ENCODE measurements at places on chromosomes 7 and 10.

- DNase-seq: no peak
Observed at GRCh38 chr10:53978301-53978700, 822.7 kb downstream of the PCDH15 start.

DNA sequence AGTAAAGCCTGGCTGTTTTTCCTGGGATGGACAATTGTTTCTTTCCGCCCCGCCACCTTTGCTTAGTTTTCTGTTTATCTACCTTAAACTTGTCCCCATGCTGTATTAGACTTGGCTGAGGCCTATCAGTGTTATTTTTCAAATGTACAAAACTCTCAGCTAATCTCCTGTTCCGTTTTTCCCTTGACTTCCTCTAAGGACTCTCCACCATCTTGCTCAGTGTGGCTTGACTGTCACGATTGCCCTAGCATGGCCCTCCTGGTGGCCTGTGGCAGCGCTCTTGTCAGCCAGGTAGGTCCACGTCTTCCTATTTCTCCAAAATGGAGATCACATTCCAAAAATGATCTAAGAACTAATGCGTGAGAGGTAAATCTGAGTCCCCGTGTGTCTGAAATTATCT, 36.7 kb downstream of the BAIAP2L1 start:
- DNase-seq: no peak

- no peak for DNase-seq
Observed at GRCh38 chr10:90224791-90225566, 523.6 kb downstream of the KIF20B start.

DNA sequence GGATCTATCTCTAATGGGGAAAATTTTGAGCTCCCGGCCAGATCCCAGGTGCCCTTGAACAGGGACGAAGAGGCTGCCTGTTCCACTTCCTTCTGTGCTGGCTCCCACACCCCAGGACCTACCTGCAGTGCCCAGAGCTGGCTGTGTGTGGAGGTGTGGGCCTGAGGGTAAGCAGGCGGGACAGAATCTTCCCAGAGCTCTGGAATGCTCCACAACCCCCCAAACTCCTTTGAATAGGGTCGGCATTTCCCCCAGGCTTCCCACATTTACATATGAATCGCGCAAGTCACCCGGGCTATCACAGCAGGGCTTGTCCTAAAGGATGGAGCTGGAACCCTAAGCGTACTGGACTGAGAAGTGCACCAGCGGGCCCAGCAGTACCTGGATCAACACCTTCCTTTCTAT, 95.9 kb downstream of the DNMBP start:
- DNase-seq: no peak

DNA sequence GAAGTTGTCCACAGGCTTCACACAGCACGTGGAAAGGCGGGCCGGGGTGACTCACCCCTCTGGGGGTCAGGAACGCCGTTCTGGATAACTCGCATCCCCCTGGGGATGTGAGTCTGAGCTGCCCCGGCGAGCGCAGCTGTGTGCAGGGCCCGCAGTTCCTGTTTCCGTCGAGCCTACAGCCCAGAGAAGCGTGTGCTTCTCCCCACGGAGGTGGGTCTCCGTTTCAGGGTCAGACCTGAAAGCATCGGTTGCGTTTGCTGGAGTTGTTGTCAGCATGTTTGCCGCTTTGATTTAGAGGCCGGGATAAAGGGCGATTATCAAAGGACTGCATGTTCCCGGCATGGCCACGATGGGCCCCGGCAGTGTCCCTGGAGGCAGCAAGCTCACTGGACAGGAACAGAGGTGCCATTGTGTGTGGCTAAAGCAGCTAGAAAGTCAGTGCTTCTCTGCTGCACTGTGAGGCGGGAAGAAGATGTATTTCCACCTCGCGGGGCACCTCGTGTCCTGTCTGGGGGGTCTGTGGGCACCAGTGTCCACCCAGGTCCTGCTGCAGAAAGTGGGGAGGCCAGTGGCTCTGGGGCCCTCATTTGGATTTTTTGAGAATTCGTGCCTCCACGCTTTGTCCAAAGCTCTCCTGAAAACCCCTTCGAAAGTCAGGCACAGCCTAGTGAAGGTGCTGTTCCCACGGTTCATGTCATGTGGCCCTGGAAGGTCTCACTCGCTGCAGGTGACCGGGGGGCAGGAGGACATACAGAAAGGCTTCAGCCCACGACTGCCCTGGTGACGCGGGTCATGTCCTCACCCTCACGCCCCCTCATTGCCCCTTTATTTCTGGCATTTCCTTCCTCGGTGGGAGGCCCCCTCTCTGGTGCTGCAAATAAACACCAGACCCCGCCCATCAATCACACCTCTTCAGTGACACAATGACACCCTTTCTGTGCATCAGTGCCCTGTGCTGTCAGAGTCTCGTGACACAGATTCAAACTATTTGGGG, 27.4 kb upstream of the GDI2 start:
- DNase-seq: peak; percentile 86

DNA sequence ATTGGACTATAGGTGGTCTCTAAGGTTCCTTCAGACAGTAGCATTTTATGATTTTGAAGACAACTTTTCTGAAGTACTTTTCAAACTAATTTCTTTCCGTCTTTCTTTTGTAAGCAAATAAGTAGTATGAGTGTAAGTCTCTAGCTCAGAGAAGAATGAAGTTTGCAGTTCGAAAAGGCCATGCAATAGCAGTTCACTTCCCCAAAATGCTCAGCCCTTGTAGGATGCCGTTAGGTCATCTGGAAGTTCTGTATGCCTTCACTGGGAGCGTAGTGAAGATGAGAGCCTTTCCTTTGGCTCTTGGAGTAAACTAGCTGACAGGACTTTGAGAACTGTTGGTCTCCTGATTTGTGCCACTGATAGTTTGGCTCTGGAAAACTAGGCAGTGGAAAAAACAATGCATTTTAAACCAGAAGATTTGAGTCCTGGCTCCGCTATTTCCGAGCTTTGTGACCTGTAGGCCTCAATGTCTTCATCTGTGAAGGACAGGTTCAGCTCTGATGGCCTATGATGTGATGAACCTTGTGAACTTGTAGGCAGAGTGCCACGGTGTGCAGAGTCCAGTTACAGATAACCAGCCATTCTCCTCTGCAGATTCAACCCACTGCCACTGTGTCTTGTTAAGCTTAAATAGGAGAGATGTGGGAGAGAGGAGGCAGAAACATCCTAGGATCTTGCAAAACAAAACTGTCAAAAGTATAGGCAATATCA, 18.8 kb downstream of the SGPL1 start:
- no peak for DNase-seq

GRCh38 chr7:158450476-158451124, 137.0 kb downstream of the PTPRN2 start:
- DNase-seq: no peak

DNA sequence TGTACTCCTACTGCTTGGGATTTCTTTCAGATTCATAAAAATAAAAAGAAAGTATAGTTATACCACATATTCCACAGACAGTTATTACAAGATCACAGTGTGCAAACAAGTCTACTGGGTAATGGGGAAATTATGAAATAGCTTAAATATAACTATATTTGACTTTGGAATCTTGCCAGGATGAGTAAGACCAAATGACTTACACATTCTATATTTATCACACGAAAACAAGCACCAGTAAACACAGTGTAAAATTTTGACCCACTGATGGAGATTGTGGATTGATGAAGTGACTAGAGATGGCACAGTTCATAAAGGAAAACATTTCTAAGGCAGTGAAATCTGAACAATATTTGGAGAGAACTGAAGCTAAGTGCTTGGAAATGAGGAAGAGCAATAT, 339.7 kb downstream of the THSD7A start:
- no peak for DNase-seq

DNA sequence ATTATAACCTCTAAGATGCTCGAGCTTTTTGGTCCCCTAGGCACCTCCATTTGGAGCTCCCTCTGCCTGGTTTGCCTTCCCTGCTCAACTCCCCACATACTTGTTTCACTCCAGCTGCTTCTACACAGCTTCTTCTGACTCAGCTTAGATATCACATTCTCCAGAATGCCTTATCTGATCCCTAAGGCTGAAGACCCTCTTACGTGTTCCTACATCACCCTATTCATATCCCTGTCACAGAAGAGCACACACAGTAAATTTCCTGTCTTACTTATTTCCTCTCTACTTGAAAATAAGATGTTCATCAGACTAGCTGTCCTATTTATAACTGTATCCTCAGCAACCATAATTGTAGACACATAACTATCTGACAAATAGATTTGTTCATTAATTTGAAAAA, 61.3 kb upstream of the RNF148 start:
- DNase-seq: no peak

- no peak for DNase-seq
Observed at GRCh38 chr10:12375076-12375504, 25.7 kb downstream of the CAMK1D start.

DNA sequence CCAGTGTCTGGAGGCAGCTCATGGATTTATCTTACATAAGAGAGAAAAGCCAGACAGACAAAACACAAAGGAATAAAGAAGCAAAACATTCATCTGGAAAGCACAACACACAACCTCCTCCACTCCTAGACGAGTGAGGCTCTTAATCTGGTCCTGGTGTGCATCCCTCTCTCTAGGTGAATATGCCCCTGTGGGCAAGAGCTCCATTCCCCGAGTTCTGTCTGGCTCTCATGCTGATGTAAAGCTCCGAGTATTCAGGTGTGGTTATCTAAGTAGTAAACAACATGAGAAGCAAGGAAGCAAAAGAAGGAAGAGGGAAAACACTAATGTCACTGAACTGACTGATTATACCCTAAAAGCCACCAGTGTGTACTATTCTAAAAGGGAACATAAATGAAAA, 47.9 kb upstream of the FEZF1 start:
- DNase-seq: no peak

DNA sequence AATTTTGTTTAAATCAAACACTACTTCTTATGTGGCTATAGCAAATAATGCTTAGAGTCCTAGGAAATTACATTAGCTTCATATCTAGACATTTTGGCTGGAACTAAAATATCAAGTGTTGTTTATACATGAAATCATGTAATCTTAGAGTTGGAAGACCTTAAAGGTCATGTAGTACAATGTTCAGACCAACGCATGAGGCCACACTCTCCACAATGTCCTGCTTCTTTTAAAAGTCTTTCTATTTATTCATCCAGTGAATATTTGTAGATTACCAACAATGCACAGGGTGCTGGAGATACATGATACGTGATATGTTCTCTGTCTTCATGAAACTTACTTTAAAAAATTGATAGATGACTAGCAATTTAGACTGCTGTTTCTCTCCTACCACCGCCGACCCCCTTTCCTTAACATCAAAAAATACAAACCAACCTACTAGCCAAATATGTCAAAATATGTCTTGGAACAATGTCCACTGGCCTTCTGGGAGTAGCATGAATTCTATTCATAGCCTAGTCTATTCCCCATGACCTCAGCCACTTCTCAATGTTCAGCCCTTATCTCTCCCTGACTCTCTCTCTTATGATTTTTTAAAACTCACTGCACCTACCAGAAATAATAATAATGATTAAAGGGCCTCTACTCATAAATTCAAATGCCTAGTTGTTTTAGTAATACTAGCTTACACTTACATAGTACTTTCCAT, 59.5 kb upstream of the CAV2 start:
- no peak for DNase-seq

GRCh38 chr7:2181077-2181854, 51.5 kb downstream of the MAD1L1 start:
- DNase-seq: no peak

DNA sequence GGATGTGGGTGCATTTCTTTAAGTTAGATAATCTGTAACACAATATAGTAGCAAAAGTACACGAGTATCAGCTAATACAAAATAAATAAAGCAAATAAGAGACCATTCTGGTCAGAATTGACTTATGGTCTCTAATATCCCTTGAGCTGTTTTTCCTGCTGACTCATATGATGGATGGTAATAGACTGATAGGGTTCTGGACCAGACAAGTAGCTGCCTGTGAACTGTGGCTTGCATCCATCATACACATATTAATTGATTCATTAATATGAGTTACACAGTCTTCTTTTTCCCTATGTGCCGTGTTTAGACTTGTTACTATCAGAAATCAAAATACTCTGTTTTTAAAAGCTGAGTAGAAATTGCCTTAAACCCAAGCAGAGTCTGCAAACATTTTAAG, 762.8 kb downstream of the GATA3 start:
- DNase-seq: no peak

GRCh38 chr7:155356323-155357105, 58.8 kb downstream of the INSIG1 start:
- peak; percentile 26 for DNase-seq

DNA sequence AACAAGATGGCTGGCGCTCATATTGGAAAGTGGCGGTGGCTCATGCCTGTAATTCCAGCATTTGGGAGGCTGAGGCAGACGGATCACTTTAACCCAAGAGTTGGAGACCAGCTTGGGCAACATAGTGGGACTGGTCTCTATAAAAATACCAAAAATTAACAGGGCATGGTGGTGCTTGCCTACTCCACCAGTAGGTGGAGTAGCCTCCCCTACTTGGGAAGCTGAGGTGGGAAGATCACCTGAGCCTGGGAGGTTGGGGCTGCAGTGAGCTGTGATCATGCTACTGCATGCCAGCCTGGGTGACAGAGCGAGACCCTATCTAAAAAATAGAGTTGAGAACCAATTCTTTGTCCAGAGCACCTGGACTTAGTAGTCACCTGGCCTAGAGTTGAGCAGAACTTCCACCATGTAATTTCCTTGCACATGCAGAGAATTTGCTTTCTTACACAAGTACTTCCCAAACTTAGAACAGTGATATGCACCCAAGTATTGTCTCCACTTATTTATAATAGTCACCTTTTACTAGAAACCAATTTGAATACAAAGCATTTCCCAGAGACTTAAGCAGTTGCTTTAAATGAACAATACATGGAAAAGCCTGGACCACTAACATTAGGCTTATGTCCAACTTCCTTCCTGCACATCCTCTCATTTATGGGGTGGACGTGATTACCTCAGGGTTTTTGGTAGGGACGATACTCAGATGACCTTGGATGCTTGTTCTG, 15.9 kb downstream of the LAMB4 start:
- no peak for DNase-seq

DNA sequence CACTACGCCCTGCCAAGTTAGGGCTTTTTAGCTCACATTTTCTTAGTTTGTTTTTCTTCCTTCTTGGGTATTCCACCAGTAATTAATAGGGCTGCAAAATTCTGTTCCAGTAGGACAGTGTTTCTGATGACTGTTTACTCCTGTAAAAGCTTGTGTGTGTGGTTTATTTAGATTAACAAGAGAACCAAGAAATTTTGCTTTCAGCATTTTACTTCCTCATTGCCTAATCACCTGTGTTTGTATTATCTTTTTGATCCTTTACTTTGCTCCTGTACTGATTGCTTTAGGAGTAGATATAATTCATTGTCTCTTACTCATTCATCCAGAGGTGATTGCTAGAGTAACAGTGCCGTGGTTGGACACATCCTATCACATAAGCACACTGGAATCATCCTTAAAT, 27.7 kb downstream of the TDRD1 start:
- no peak for DNase-seq

All from Ammon's horn (tissue), 1 donor.